Pulmonary artery endothelial cell (primary cell): ENCODE measurements at places on chromosomes 11 and 22.

DNA sequence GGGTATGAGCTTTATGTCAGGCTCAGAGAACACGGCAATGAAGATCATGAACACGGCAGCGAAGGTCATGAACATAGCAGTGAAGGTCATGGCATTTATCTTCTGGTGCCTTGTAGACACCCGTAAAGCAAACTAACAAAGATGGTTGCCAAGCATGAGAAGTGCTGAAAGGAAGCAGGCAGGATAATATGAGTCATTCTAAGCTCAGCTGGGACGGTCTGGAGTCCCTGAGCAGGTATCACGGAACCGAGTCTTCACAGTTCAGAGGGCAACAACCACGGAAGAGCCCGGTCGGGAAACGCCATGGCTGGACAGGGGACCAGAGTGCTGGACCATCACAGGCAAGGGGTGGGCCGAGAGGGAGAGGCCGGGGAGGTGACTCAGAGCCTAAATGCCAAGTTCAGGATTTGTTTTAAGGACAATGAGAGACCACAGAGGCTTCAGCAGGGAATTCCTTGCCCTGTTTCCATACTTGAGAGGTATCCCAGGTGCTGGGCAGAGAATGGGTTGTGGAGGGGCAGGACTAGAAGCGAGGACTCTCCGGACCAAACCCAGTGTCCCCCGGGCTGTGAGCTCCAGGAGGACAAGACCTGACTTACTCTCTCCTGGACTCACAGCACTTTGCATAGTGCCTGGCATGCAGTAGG is 13.1 kb upstream of the MS4A10 start:
- no peak for DNase-seq

DNA sequence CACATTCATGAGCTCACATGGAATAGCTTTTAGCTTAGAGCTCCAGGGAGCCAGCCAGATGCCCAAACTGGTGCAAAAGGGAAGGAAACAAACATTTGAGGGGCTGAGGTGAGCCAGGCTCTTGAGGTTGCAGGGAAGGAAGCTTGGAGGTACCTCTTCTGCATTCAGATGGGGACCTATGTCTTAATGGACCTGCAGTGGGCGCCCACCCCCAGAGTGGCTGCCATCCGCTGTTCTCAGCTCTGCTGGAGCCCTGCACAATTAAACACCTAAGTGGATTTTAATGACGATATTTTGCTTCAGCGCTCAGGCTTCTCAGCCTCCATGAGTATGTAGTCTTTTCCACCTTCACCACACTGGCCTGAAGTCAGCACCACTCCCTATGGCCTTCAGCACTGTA is 100.8 kb downstream of the LDLRAD3 start:
- no peak for DNase-seq

- DNase-seq, result no peak
These were observed 179.2 kb upstream of the ZBED5 start for GRCh38 chr11:11036848-11037732.

DNA sequence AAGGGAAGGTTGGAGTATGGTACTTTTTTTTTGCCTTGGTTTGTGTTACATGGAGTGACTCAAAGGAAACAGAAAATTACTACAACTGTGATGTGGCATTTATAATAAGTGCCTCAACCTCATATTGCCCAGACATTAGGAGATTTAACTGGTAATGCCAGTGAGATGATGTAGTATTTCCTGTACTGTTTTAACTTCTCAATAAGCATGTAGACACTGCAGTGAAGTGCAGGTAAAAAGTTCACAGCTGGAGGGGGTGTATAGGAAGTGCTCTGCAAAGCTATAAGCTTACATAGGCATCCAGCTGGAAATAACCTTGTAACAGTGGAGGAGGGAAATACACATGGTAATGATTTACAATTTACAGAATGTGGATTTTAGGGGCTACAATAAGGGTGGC is 138.2 kb upstream of the MTMR2 start:
- DNase-seq, result no peak
